Stromal cell of bone marrow (primary cell): ENCODE measurements at places on chromosomes 7 and 10.

- no peak for DNase-seq
Measured at GRCh38 chr7:44971188-44971901, 7.5 kb downstream of the MYO1G start.

- DNase-seq, result no peak
Measured at GRCh38 chr10:74322141-74322540, 171.1 kb downstream of the ADK start.

DNA sequence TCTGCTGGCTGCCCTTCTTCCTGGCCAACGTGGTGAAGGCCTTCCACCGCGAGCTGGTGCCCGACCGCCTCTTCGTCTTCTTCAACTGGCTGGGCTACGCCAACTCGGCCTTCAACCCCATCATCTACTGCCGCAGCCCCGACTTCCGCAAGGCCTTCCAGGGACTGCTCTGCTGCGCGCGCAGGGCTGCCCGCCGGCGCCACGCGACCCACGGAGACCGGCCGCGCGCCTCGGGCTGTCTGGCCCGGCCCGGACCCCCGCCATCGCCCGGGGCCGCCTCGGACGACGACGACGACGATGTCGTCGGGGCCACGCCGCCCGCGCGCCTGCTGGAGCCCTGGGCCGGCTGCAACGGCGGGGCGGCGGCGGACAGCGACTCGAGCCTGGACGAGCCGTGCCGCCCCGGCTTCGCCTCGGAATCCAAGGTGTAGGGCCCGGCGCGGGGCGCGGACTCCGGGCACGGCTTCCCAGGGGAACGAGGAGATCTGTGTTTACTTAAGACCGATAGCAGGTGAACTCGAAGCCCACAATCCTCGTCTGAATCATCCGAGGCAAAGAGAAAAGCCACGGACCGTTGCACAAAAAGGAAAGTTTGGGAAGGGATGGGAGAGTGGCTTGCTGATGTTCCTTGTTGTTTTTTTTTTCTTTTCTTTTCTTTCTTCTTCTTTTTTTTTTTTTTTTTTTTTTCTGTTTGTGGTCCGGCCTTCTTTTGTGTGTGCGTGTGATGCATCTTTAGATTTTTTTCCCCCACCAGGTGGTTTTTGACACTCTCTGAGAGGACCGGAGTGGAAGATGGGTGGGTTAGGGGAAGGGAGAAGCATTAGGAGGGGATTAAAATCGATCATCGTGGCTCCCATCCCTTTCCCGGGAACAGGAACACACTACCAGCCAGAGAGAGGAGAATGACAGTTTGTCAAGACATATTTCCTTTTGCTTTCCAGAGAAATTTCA, 1.7 kb downstream of the ADRB1 start:
- no peak for DNase-seq

DNA sequence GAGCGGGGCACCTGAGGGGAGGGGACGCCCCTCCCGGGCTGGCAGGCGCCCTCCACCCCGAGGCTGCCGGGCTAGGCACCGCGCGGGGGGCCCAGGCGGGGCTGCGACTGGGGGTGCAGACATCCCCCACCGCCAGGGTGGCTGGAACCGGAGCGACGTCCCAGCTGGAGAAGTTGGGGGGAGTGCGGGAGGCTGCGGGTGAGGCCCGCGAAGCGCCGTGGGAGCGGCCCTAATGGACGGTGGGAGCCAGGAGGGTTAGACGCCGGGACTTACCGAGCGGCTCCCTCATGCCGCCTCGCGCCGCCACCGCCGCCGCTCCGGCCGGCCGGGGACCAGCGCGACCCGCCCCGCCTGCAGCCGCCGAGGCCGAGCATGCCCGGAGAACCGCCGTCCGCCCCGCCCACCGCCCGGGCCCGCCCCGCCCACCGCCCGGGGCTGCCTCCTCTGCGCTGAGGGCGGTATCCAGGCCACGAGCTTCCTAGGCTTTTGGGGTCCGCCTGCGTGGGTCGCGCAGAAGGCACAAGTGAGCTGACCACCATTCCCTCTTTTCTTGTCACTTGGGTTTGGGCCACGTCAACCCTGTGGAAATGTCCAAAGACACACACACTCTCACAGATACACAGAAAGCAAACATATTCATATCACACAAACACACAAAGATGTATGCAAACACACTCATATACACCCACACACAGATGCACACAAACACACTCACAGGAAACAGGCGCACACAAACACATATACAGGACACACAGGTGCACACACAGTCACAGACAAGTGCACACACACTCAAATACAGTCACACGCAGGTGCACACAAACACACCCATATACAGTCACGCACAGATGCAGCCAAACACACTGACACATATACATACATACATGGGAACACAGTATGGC, at the start of gene JCAD:
Gene JCAD (minus strand): TSS at position 378 of the 899 bp plus-strand sequence. CDS start 11,774 bp downstream, outside the sequence.
- DNase-seq, result no peak

DNA sequence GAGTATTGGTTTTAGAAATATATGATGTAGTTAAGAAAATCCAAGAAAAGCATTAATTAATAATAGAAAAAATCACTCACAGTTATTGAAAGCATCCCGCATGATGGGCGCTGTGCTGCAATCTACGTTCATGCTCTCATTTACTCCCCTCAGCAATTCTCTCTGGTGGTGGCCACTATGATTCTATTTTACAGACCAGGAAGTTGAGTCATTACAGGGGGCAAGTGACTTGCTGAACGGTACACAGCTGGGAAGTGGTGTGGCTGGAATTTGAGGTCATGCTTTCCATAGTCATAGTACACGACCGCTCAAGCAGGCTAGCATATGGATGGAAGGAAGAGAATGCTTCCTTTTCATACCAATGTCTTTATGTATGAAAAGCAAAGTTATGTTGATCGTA, 117.4 kb downstream of the TES start:
- peak; percentile 14 for DNase-seq

DNA sequence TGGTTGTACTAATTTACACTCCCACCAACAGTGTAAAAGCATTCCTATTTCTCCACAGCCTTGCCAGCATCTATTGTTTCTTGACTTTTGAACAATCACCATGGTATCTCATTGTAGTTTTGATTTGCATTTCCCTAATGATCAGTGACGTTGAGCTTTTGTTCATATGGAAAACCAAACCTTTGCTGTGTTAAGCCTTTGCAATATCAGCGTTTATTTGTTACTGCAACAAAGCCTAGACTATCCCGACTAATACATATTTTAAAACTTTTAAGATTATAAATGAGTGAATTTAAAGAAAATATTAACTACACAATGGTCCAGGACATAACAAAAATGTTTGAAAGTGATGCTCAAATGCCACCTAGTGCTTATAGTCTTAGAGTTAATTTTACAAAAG, 26.6 kb downstream of the TRIL start:
- DNase-seq, result no peak

GRCh38 chr10:95767884-95768556, 12.1 kb downstream of the ENTPD1 start:
- no peak for DNase-seq

DNA sequence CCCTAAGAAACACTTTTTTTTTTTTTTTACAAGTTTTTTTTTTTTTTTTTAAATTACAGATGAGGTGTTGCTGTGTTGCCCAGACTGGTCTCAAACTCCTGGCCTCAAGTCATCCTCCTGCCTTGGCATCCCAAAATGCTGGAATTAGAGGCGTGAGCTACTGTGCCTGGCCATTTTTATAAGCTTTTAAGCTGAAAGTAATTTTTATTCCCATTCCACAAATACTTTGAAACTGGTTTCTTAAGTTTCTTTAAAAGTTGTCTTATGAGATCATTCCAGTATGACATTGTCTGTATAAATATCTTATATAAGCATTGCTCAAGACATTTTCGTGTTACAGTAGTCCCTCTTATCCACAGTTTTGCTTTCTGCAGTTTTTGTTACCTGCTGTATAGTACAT, 61.4 kb upstream of the CYP26C1 start:
- DNase-seq, result no peak

- DNase-seq, result no peak
Measured at GRCh38 chr7:107889992-107890391, 991 bp upstream of the DLD start.
